ENCODE measurements at places on chromosomes 2 and 18.

DNA sequence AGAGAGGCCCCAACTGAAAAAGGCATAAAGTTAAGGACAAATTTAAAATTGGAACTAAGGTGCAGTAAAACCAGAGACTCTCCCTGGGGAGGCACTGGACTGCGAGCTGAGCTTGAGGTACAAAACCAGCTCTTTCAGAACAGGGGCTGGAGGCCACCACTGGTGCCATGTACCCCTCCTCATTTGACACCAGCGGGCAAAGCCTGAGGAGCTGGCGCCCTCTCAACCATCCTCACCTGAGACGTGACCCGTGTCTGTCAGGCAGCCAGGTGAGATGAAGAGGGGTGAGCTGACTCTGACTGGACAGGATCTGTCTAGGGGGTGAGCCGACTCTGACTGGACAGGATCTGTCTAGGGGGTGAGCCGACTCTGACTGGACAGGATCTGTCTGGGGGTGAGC is 68.5 kb downstream of the TMEM18 start:
- DNase-seq = no peak

- DNase-seq = peak; percentile 79
Observed at GRCh38 chr2:227407591-227408151, 19.9 kb upstream of the SCYGR1 start.

GRCh38 chr2:210189452-210190138 is 18.4 kb upstream of the KANSL1L start:
- DNase-seq = no peak

DNA sequence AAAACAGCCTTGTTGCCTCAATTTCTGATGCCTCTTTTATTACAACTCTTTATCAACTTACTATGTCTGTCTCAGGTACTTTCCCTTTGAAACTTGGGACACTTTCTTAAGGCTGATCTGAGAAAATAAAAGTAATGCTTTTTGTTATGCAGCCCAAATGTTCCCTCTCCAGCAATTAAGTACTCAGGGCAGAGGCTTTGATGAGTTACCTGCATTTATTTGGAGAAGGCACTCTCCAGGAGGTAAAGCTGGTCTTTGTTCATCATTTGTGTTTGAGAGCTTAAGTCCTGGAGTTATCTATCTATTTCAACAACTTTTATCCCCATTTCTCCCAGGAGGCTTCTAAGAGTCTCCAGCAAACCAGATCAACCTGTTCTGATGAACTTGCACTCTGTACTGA is 259.2 kb downstream of the ASXL3 start:
- no peak for DNase-seq

DNA sequence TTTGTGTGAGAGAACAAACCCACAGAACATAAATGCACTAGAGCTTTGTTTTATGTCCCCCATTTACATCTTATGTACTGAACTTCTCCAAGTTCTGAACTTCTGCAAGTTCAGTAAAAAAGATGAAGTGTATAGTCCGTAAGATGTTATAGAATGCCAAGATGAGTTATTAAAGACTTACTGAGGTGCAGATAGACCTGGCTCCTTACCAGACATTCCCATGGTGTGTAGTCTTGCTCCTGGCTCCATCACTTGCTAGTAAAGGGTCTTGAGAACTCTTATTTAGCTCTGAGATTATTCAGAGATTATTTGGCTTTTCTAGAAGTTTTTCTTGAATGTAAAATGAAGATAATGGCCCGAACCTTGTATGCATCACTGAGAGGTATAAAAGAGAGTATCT is 16.8 kb downstream of the GULP1 start:
- DNase-seq = no peak

- no peak for DNase-seq
Observed at GRCh38 chr2:216289470-216289869, 82.8 kb downstream of the MARCHF4 start.

DNA sequence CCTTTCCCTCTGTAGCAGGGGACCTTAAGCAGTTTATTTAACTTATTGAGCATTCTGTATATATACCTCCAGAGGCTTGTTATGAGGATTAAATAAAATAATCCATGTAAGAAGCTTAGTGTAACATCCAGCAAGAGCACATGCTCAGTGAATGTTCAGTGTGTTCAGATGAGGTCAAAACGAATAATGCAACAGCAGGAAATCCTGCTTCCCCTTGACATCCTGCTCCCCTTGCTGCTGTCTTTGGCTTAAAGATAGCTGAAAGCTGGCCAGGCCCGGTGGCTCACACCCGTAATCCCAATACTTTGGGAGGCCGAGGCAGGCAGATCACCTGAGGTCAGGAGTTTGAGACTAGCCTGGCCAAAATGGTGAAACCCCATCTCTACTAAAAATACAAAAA is 68.7 kb downstream of the COL4A4 start:
- no peak for DNase-seq

GRCh38 chr2:23386339-23387220 is 1.6 kb downstream of the KLHL29 start:
- DNase-seq = no peak

GRCh38 chr2:216219861-216220260 is 110.7 kb downstream of the XRCC5 start:
- no peak for DNase-seq

DNA sequence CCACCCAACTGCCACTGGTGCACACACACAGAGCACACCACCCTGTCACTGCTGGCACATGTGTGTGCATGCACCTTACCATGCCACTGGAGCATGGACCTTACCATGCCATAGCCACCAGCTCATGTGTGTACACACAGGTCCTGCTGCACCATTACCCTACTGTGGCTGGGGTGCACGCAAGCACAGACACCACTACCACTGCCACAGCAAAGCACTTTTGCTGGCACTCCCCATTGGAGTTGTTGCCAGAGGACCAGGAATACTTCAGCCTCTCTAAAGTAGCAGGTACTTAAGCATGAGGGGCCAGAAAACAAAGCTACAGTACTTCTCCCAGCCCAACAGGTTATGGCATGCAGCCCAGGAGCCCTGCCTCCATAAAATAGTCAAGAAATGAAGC is 404.8 kb downstream of the MBD2 start:
- no peak for DNase-seq

GRCh38 chr2:35416391-35417140 is 939.0 kb upstream of the CRIM1 start:
- peak; percentile 31 for DNase-seq

DNA sequence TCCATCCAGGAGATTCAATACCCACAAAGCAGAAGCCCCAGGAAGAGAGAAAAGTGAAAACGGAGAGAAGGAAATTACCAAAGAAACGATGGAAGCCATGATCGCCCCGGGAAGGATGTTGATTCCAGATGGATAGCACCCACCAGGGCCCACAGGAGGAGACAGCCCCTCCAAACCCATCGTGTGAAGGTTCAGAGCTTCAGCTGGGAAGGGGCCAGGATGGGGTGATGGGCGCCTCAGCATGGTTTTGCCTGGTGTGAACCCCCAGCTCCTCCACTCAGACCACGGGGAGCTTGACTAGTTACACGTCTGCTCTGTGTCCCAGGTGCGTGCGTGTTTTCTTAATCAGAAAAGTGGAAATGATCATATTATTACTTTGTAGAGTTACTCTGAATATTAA is 264.5 kb downstream of the EIPR1 start:
- no peak for DNase-seq

- DNase-seq = no peak
Observed at GRCh38 chr18:36492604-36493329, 195.3 kb downstream of the FHOD3 start.

DNA sequence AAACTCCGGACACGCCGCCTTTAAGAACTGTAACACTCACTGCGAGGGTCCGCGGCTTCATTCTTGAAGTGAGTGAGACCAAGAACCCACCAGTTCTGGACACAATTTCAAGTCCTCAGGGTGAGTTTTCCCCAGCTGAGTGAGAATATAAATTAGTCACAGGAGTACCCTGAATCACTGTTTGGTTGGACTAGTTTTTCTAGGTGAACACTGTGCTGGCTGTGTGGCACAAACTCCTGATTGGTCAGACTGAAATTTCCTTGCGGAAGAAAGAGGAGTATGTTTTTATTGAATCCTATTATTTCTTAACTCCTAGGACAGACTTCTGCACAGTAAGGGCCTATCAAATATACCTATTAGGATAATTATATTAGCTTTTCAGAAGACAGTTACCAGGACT is 288.1 kb upstream of the UBE2E3 start:
- no peak for DNase-seq

GRCh38 chr2:20197192-20197591 is 27.7 kb downstream of the SDC1 start:
- no peak for DNase-seq

Measured in spinal cord (tissue), 10 donors.